ENCODE measurements at places on chromosomes 3 and 15.

- ATAC-seq: no peak
These were observed 13.5 kb downstream of the PLD1 start for GRCh38 chr3:171796625-171797264.

DNA sequence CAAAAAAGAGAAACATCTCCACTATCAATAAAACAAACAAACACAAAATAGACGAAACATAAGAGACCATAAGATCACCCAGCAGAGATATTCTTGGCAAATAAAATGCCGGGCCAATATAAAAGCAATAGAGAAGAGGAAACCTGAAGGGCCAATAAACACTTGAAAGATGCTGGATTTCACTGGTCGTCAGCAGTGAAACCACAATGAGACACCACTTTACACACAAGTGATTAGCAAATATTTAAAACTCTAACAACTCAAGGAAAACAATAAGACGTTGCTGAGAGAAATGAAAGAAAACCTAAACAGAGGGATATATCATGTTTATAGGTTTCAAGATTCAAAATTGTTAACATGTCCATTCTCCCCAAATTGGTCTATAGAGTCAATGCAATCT lies 148.5 kb downstream of the WDR76 start:
- ATAC-seq: no peak

GRCh38 chr15:45594835-45595530 lies 7.8 kb downstream of the BLOC1S6 start:
- no peak for ATAC-seq

GRCh38 chr15:28969511-28970085 lies 83.8 kb downstream of the APBA2 start:
- ATAC-seq: no peak

GRCh38 chr15:99424978-99425656 lies 140.7 kb upstream of the MEF2A start:
- peak; percentile 86 for ATAC-seq

DNA sequence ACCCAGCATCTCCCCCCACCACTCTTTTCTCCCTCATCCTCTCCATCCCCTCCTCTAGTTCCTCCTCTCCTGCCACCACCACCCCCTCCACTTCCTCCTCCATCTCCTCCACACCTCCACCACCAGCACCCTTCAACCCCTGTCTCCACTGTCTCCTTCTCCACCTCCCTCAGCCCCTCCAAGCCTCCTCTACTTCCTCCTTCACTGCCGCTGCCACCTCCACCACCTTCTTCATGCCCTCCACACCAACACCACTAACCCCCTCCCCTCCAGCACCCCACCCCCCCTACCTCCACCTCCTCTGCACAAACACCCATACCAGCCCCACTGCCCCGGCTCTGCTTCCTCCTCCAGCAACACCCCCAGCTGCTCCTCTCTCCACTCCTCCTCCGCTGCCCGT lies 88.0 kb downstream of the HES1 start:
- ATAC-seq: no peak

GRCh38 chr15:97961067-97961954 lies 808 bp downstream of the ARRDC4 start:
- ATAC-seq: peak; percentile 20

DNA sequence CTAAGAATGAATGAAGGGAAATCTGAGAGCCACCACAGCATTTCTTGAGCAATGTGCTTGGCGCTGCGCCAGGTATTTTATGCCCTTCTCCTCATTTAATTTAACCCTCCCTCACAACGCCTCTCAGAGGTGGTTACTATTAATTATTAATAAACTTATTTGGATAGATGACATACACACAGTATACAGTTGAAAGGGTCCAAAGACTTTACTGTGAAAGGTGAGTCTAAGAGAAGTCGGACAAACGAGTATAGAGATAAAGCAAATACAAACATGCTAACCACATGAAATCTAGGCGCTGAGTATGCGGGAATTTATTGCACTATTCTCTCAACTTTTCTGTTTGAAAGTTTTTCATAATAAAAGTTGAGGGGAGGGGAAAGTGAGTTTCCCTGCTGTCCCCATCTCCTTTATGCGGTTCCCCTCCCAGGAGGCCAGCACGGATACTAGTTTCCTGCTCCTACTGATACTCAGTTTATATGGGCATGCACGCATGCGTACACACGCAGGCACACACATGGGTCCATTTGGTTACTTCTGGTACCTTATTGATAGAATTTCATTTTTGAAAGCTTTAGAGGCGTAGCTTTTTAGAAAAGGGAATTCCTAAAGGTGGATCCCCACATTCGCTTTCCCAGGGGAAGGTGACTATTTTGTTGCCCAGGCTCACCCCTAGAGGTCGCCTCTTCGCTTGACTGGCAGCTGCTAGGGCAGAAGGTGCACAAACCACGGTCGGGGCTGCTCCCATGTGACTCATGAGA lies 28.5 kb upstream of the KCTD6 start:
- ATAC-seq: peak; percentile 80

- no peak for ATAC-seq
These were observed 41.5 kb downstream of the MGLL start for GRCh38 chr3:127780536-127781400.

DNA sequence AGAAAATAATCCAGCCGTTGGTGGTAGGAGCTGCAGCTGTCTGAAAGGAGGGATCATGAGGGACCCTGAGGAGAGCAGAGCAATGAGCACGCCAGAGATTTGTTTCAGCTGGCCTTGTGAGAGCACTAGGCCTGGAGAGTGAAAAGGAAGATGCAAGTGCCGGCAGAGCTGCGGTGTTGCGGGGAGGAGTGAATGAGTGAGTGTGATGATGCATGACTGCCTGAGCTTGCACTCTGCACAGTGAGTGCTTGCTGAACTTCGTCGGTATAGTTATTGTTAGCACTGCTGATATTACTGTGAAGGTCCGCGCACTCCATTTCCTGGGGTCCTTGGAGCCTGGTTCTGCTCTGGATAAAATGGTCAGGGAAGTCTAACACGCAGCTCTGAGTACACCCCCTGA lies 23.2 kb downstream of the EIF1B start:
- ATAC-seq: no peak

- no peak for ATAC-seq
These were observed 57.2 kb downstream of the USP13 start for GRCh38 chr3:179710079-179710478.
